ENCODE measurements at places on chromosomes 13 and 19.

DNA sequence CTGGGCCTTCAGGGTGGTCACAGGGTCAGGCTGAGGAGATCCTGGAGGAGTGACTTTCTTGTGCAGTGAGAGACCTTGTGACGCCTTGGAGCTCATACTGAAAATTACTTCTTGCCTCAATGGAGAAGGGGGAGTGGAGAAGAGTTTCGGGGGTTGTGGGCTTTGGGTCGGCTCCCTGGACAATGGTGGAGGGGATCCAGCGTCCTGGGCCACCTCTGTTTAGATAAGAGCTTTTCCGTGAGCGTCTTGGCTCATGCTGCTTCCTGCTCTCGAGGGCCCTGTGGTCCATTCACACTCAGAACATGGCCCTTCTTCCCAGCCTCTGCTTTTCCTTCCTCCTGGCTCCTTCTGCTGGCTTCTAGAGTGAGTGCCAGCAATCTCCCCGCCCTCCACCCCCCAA lies 81.9 kb downstream of the FLT1 start:
- DNase-seq, result no peak

DNA sequence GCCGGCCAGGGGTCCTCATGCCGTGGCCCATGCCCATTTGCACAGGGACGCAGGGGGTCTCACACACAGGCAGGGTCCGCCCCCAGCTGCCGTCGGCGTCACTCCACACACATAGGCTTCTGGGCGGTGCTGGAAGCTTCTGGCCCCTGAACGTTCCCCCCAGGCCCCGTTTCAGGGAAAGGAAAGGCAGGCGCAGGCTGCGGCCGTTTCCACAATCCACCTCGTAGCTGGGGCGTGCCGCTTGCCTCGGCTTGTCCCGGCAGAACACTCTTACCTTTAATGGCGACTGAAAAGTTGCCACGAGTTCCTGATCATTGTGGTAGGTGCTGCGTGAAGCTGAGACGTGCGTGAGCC lies 53.4 kb downstream of the MCF2L start:
- no peak for DNase-seq

DNA sequence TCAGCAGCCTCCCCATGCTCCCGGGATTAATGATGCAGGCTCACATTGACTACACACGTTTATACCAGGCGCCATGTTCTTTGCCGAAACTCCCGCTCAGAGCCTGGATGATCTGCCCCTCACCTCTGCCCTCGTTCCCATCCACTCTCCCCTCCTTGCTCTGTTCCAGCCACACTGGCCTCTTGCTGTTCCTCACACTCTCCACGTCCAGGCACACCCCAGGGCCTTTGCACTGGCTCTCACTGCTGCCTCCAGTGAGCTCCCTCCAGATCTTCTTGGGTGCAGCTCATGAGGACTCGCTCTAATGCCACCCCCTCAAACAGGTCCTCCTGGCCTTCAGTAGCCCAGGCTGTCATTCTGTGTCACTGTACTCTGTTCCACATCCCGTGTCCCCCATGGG lies 39.2 kb downstream of the DPF1 start:
- no peak for DNase-seq

- no peak for DNase-seq
These were observed 59.4 kb upstream of the TSHZ3 start for GRCh38 chr19:31408460-31409124.

DNA sequence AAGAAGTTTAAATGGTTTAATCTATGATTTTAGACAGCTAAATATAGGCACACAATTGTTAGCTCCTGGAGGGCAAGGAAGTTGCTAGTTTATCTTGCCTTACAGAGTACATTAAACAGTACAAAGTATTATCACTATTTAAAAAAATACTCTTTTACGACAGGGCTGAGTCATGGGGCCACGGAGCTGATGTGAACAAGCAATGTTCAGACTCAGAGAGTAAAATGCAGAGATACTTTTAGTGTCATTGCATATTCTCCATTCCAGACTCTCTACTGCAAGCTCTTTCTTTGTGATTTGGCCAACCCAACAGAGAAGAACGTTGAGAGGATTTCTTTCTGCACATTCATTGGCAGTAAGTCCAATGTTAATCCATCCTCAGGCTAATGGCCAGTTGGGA lies 352.4 kb downstream of the SPRY2 start:
- no peak for DNase-seq

DNA sequence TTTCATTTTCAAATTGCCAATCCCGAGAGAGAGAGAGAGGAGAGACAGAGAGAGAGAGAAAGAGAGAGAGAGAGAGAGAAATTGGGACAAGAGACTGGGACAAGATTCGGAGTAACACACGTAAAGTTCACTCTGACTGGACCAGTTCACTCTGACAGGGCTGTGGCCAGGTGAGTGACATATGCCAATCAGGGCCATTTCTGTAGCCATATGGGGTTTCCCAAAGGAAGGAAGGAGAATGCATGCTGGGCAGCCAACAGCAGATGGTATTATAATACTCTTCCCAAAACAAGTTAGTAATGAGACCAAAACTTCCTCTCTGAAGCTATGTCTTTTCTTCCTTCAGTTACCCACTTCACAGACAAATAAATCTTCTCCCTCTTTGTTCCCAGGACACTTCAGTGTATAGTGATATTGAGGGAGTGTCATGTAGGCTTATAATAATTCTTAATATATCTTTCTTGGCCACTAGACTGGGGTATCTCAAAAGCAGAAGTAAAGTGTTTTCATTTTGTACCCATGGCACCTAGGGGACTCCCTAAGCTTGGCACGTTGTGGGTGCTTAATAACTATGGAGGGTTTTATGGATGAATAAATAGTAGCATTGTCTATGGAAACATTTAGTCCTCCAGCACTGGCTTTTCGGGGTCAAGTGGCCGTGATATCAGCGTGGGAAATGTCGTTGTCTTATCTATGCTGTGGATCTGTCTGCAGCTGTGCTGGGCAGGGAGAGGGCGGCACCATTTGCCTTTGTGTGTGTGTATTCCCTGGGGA lies 51.6 kb downstream of the SERP2 start:
- DNase-seq, result no peak

- no peak for DNase-seq
These were observed 833.4 kb upstream of the ATXN8OS start for GRCh38 chr13:69274231-69274630.

- DNase-seq, result no peak
These were observed 148.9 kb downstream of the ZNF737 start for GRCh38 chr19:20416661-20417060.

DNA sequence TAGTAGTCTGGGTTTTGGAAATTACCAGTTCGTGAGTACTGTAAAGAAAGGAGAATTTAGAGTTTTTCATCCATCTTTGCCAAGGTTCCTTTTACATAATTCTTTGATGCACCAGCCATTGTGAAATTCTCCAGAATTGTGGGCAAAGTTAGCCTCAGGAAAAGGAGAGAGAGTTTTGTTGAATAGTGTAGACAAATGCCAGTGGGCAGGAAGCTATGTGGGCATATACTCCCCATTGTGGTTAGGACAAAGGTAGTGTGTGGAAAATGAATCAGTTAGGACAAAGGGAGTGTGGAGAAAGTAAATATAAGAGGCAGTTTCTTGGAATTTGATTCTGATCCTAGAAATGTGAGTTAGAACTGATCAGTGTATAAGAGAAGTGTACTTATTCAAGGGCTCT lies 67.9 kb downstream of the PCCA start:
- DNase-seq, result no peak

- no peak for DNase-seq
These were observed 3.6 kb downstream of the PRMT1 start for GRCh38 chr19:49680421-49681351.

DNA sequence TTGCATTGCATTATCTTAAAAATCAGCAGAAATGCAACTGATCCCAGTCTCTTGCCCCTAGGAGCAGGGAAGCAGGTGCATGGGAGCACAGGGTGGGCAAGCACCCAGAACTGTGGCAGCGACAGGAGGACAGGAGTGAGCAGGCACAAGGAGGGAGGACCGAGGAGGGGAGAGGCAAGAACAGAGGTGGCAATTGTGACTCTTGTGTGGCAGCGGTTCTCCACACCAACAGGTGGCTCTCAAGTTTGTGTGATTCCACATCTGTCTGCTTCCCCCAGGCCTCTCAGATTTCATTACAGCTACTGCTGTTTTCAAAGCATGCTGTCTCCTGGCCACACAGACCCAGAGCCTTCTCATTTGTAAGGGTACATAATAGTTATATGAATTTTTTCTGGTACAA lies 108.5 kb downstream of the STK24 start:
- no peak for DNase-seq

- DNase-seq, result no peak
These were observed 190.8 kb downstream of the MAB21L1 start for GRCh38 chr13:35285677-35286076.

DNA sequence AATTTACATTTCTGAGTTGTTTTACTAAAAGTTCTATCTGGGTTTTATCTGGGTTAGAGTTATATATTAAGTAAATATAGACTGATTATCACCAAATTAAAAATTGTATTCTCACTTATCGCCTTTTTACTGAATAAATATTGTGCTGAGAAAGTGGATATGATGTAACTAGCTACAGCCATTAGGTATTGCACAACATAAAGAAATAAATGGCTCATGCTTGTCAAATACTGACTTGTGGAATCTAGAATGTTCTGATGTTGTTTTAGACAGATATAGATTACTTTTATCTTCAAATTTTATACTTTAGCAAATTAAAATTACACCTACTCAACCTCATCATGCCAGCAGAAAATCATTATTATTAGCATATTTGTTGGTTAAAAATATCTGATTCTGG lies 1277.1 kb upstream of the MIR17HG start:
- DNase-seq, result no peak

GRCh38 chr19:591099-591958 lies 1.6 kb downstream of the HCN2 start:
- no peak for DNase-seq

- no peak for DNase-seq
These were observed 2.4 kb downstream of the MAG start for GRCh38 chr19:35294328-35294727.

- no peak for DNase-seq
These were observed 22.4 kb upstream of the RANBP3 start for GRCh38 chr19:6000228-6000847.

- no peak for DNase-seq
These were observed 705.3 kb downstream of the GPC5 start for GRCh38 chr13:92103689-92104153.

GRCh38 chr19:17025991-17026658 lies 485 bp downstream of the CPAMD8 start:
- DNase-seq, result no peak

DNA sequence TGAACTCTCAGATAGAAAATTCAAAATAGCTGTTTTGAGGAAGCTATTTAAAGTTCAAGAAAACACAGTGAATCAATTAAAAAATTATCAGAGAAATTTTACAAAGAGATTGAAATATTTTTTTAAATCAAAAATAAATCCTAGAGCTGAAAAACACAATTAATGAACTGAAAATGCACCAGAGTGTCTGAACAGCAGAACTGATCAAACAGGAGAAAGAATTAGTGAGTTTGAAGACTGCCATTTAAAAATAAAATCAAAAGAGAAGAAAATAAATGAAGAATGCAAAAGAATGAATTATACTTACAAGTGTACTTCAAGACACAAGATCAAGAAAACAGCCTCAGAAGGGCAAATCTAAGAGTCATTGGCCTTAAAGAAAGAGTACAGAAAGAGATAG lies 1000.2 kb upstream of the ATXN8OS start:
- no peak for DNase-seq

- DNase-seq, result no peak
These were observed 42.1 kb downstream of the ZNF146 start for GRCh38 chr19:36256853-36257519.

DNA sequence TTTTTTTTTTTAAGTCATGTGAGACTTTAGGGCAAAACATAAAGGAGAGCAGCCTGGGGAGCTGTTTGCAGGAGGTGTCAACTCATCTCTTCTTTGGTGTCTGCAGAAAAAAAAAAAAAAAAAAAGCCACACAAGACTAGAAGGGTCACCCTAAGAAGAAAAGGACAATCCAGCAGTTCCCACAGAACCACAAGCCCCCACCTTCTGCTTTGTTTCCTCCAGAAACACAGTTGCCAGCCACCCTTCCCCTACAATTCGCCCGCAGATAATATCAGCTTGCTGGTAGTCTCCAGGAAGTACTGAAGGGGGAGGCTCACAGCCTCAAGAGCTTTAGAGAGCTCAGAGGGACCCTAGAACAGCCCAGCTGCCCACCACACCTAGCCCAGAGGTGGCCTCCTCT lies 22.3 kb upstream of the ZBTB7A start:
- no peak for DNase-seq

- no peak for DNase-seq
These were observed 1311.9 kb downstream of the UQCRFS1 start for GRCh38 chr19:27901078-27901477.

DNA sequence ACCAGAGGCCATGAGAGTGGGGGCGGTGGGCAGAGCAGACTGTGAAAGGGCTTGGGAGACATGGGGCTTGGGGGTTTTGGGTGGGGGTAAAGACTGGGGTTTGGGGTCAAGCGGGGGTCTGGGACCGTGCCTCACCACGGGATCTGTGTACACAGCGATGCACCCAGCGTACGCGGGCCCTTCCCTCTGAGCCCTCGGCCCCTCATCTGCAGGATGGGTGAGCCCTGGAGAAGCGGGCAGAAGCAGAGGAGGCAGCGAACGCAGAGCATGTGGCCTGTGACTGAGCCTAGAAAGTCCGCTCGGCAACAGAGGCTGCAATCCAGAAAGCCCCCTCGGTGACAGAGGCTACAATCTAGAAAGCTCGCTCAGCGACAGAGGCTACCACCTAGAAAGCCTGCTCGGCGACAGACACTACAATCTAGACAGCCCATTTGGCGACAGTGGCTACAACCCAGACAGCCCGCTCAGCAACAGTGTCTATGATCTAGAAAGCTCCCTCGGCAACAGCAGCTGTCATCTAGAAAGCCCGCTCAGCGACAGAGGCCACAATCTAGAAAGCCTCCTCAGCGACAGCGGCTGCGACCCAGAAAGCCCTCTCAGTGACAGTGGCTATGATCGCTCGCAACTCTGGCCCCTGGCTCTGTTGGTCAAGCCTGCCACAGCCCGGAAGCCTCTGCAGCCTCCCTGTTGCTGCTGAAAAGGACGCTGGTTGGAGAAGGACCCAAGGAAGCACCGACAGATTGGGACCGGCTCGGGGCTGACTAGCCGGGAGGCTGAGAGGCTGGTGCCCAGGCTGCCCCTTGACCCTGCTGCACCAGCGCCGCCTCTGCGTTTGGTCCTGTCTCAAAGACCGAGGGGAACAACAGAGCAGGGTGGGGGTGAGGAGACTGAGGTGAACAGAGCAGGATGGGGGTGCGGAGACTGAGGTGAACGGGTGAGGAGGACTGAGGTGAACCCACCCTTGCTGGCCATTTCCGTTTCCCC lies 68.6 kb downstream of the SPACA7 start:
- no peak for DNase-seq

All from iPS DF 19.7 (cell line).